ENCODE measurements at places on chromosomes 2 and 18.

DNA sequence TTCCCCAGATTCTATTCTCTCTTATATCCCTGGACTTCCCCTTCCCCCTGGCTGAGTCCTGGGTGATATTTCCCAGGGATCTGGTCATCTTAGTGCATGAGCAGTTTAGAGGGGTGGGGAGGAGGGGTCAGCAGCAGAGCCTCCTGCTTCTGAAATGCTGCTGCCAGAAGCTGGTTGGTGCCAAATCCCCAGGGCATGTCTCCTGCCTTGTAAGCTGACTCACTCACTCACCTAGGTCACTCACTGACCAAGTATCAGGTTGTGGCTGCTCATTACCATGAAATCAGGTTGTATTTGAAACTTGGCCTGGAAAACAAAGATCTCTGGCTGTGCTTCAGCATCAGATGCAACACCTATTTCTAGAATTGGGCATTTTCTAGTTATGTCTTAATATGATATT lies 14.3 kb downstream of the GPR39 start:
- DNase-seq: peak; percentile 74

- no peak for DNase-seq
Measured at GRCh38 chr2:122755281-122755780, 999.9 kb downstream of the TSN start.

GRCh38 chr2:200354833-200355751 lies 48.6 kb downstream of the SPATS2L start:
- DNase-seq: no peak

GRCh38 chr2:29343830-29344229 lies 228.6 kb downstream of the CLIP4 start:
- no peak for DNase-seq

DNA sequence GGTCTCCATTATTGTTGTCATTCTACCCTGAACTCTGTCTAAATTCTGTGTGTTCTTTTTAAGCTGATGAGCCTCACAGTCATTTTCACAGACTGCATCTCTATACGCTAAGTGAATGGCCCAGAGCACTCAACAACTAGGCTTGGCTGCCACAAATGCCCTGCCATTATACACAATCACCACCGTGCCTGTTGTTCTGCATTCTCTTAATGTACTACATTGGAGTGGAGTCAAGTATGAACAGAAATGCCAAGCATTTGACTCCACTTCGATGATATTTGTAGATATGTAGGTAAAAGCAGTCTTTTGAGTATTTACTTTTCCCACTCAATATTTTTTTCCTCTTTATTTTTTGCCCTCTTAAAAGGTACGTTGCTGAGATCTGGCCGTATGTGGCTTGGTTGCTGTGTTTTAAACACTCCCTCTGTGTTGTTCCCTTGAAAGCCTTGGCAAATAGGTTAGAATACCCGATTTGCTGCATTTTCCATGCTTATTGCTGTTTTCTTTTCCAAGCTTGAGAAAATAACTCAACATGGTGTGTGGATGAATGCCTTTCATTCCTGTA lies 36.2 kb upstream of the TMEFF2 start:
- no peak for DNase-seq
